Mesothelial cell of epicardium (in vitro differentiated cells): ENCODE measurements at places on chromosomes 12 and 14.

DNA sequence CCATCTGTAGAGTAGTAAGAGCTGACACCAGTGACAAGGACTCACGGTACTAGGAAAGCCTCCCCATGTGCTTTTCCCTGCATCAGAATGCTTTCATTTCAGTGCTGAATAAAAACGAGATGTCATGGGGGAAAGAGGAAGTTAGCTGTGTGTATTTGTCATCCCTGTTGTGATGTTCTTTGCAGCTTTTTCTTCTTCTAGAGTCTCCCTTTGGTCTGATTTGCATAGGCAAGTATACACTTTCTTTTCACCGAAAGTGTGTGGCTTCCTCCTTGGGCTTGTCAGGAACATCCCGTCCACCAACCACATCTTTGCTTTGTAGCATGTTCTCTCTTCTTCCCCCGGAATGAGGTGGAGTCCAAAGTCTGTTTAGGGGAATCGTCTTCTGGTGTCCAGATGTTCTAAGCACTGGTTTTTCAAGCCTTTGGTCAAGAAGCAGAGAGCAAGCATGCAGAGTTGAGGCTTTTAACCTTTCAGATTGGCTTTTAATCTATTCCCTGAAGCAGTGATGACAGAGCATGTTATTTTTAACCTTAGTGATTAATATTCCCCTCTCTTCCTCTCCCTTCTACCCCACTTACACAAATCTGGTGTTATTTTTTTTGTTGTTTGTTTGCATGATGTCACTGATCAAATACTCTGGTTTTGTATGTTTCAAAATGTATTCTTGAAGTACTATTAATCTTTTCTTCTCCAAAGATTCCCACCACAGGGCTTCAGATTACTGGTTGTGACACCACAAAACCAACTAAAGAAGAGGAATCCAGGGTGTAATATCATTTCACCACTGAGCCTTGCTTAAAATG is 163.4 kb downstream of the SAMD4A start:
- no peak for DNase-seq

DNA sequence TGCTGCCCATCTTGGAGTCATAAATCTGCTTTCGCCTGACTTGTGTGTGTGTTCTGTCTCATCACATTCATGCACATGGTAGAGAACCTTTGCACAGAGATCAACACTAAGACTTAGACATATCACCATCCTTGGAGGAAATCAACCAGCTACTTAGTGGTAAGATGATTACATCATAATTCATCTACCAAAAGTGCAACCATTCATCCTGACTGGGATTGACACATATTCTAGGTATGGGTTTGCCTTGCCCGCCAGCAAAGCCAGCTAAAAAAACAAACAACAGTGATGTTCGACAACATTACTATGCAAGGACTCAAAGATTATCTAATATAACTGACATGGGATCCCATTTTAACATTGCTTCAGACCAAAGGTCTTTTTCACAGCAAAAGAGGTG is 228.7 kb downstream of the NUAK1 start:
- DNase-seq: no peak

- DNase-seq: no peak
Observed at GRCh38 chr12:20443792-20444191, 75.5 kb downstream of the PDE3A start.

- no peak for DNase-seq
Observed at GRCh38 chr12:109113661-109114321, 2.6 kb upstream of the ACACB start.

DNA sequence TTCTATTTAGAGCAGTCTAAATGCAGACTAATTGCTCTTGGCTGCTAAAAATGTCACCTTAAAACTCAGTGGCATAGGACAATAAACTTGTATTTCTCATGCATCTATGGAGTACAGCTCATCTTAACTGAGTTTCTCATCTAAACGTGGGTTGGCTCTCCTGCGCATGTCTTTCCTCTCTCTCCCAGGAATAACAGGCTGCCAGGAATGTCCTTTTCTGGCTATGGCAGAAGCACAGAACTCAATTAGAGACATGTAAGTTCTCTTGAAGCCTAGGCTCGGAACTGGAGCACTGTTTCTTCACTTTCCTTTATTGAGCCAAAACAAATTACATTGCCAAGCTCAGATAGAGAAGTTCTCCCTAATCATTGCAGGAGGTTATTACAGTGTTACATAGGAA is 722.3 kb upstream of the FLRT2 start:
- no peak for DNase-seq

- DNase-seq: no peak
Observed at GRCh38 chr14:31578266-31578665, 17.1 kb downstream of the NUBPL start.

DNA sequence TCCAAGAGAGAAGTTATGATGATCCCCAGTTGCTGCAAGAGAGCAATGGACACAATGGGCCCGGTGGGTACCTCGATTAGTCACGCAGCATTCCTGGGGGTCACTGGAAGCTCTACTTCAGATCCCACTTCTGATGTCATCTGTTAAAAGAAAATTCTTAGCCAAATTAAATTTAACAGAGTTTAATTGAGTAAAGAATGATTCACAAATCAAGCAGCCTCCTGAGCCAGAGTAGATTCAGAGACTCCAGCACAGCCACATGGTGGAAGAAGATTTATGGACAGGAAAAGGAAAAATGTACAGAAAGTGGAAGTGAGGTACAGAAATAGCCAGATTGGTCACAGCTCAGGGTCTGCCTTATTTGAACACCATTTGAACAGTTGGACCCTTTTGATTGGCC is 107.5 kb downstream of the SPTSSA start:
- no peak for DNase-seq

DNA sequence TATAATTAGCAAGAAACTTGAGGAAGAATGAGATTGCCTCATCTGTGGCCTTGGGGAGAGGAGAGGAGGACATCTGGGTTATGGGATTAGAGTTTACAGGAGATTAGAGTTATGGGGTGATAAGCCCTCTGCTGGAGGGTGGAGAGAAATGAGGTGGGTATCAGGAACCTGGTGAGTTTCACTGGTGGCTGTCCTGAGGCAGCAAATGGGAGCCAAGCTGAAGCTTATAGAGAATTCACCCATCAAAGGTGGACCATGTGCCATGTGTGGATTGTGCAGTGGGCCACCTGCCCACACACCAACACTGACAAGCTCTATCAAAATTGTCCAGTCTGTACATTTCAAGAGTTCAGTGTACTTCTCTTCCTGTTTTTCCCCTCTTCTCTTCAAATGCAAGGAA is 135.3 kb downstream of the AEBP2 start:
- DNase-seq: no peak

- DNase-seq: no peak
Observed at GRCh38 chr12:130860311-130860710, 11.6 kb upstream of the RAN start.

- no peak for DNase-seq
Observed at GRCh38 chr12:74227846-74228545, 309.6 kb upstream of the ATXN7L3B start.

DNA sequence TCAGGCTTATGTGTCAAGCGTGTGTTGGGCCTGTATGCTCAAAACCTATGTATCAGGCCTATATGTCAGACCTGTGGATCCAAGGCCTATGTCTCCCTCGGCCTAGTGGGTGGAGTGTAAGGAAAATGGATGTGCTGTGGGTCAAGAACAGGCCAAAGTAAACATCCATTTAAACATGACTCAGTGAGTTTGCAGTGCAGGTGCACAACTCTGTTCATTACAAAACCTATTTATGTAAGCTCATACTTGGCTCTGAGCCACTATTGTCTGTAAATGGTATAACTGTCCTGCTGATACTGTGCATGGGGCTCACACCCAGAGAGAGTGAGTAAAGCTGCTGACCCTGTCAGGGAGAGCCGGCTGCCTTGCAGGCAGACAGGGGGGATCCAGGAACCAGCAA is 249.7 kb upstream of the AVPR1A start:
- no peak for DNase-seq
